ENCODE measurements at places on chromosomes 4 and X. TPM values are rescaled to one million over a fixed set of nuclear protein-coding genes. Genes with fewer than 3 reads are reported as not detected.

The PNMA3 gene
- total RNA-seq, result 12.6 TPM

The MAGEB1 gene
- not detected for total RNA-seq

The RTL9 gene
- under 0.01 TPM for total RNA-seq

The CLTRN gene
- 0.41 TPM for total RNA-seq

The TLR10 gene
- total RNA-seq, result 1.6 TPM

The SUPT20HL2 gene
- total RNA-seq, result not detected

The GAGE13 gene
- not detected for total RNA-seq

The COX7B2 gene
- not detected for total RNA-seq

The NRK gene
- total RNA-seq, result under 0.01 TPM

The ANAPC4 gene
- total RNA-seq, result 34.2 TPM

The TCEAL2 gene
- 33.4 TPM for total RNA-seq

The NHS gene
- 7.3 TPM for total RNA-seq

The PIR gene
- total RNA-seq, result 2.0 TPM

The DDX53 gene
- total RNA-seq, result not detected

The LANCL3 gene
- total RNA-seq, result 1.2 TPM

The PLCXD1 gene
- 14.7 TPM for total RNA-seq

The ZNF280C gene
- 9.0 TPM for total RNA-seq

The SPIN2A gene
- 2.0 TPM for total RNA-seq

The ACE2 gene
- under 0.01 TPM for total RNA-seq

The NKX1-1 gene
- not detected for total RNA-seq

The PRRG1 gene
- total RNA-seq, result 8.6 TPM

The GUCY1A1 gene
- total RNA-seq, result 207 TPM

The KLHL4 gene
- 31.4 TPM for total RNA-seq

The ARMCX4 gene
- 9.4 TPM for total RNA-seq

The CT47B1 gene
- not detected for total RNA-seq

The SHROOM2 gene
- 19.2 TPM for total RNA-seq

The FAM236B gene
- not detected for total RNA-seq

The GLRA2 gene
- 113 TPM for total RNA-seq

The TMSB15A gene
- 220 TPM for total RNA-seq

The CT45A1 gene
- total RNA-seq, result not detected

The CDKL2 gene
- total RNA-seq, result 60.7 TPM

The OTC gene
- total RNA-seq, result 0.41 TPM

The SH3BGRL gene
- total RNA-seq, result 88.0 TPM

The SPP1 gene
- total RNA-seq, result 160 TPM

The IL21 gene
- total RNA-seq, result not detected

The REELD1 gene
- total RNA-seq, result not detected

The PPP1R3F gene
- 17.1 TPM for total RNA-seq

The BDH2 gene
- total RNA-seq, result 7.3 TPM

The CT83 gene
- total RNA-seq, result not detected

The GLUD2 gene
- 1.2 TPM for total RNA-seq

The HSFX2 gene
- 1.2 TPM for total RNA-seq

The CYTL1 gene
- total RNA-seq, result 0.82 TPM

The DUSP9 gene
- 2.9 TPM for total RNA-seq

The RNF128 gene
- 1.6 TPM for total RNA-seq

The CTAG2 gene
- total RNA-seq, result not detected

The CENPE gene
- 3.7 TPM for total RNA-seq

The PSAPL1 gene
- not detected for total RNA-seq

The MAGEA10 gene
- total RNA-seq, result not detected

The PDCL2 gene
- not detected for total RNA-seq

The CD99L2 gene
- total RNA-seq, result 33.0 TPM

The CDK16 gene
- total RNA-seq, result 66.4 TPM

The SMIM43 gene
- total RNA-seq, result 4.5 TPM

The DKK2 gene
- 2.9 TPM for total RNA-seq

The SSX3 gene
- total RNA-seq, result not detected

The DRD5 gene
- total RNA-seq, result 2.0 TPM

The ENPP6 gene
- total RNA-seq, result 1.6 TPM

The TMEM271 gene
- 15.9 TPM for total RNA-seq
